ENCODE measurements at places on chromosomes 5 and 9.
A peak's percentile ranks its signal among the peaks of the same experiment; 100 is the strongest.

DNA sequence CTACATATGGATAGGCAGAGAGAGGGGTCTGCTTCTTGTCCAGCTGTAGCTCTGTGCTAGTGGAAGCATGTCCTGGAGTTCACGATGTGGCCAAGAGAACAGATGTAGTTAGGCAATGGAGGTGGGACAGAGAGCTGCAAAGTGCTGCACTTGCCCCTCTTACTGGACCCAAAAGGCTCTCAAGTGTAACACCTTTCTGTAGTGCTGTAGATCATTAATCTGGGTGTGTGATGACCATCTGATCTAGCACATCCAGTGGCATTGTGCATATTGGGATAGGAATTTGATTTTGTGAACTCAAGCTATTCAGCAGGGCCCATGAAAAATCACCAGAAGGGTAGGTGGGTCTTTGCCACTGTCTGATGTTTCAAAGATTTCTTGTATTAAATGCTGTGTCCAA, 151.4 kb downstream of the KDM4C start:
- no peak for DNase-seq

DNA sequence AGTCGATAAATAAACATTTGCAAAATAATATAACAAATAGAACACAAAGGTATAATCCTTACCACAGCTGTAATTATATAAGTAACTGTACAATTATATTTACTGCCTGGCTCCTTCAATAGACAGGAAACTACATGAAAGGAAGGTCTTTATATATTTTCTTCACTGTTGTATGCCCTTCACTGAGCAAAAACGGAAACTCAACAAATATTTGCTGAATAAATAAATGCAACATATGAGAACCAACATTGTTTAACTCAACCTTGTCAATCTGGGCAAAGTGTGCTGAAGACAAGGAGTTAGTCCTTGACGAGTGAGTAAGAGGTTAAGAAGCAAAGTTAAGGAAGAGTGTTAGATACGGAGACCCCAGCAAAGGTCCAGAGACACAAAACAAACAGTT, 22.6 kb downstream of the PSMD5 start:
- DNase-seq = no peak

GRCh38 chr9:36093384-36093783, 43.1 kb upstream of the GLIPR2 start:
- no peak for DNase-seq

DNA sequence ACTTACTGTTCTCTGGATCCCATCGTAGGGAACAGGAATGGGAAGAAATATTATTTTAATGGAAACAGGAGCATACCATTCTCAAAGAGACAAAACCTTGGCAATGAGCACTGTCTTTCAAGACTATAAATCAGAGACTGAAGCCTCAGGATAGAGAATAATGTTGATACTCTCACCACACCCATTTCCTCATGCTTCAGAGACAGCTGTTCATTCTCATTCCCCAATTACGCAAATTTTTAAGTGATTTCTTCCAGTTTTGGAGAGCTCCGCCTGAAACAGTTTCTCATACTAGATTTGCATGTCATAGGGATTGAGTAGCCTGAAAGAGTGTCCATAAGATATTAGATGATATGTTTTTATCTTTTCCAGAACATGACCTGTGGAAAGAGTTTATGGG, 290.5 kb upstream of the RASA1 start:
- DNase-seq = no peak

GRCh38 chr5:161630948-161631347, 54.6 kb upstream of the GABRA6 start:
- no peak for DNase-seq

GRCh38 chr5:58944221-58944620, 361.3 kb downstream of the RAB3C start:
- DNase-seq = no peak

GRCh38 chr9:21983561-21983935, 10.6 kb downstream of the CDKN2A start:
- DNase-seq = no peak

GRCh38 chr5:74124826-74125225, 498.8 kb downstream of the ARHGEF28 start:
- peak; percentile 16 for DNase-seq

GRCh38 chr5:60262576-60263295, 369.2 kb upstream of the PDE4D start:
- no peak for DNase-seq

GRCh38 chr5:128645581-128645980, 107.5 kb upstream of the FBN2 start:
- no peak for DNase-seq

DNA sequence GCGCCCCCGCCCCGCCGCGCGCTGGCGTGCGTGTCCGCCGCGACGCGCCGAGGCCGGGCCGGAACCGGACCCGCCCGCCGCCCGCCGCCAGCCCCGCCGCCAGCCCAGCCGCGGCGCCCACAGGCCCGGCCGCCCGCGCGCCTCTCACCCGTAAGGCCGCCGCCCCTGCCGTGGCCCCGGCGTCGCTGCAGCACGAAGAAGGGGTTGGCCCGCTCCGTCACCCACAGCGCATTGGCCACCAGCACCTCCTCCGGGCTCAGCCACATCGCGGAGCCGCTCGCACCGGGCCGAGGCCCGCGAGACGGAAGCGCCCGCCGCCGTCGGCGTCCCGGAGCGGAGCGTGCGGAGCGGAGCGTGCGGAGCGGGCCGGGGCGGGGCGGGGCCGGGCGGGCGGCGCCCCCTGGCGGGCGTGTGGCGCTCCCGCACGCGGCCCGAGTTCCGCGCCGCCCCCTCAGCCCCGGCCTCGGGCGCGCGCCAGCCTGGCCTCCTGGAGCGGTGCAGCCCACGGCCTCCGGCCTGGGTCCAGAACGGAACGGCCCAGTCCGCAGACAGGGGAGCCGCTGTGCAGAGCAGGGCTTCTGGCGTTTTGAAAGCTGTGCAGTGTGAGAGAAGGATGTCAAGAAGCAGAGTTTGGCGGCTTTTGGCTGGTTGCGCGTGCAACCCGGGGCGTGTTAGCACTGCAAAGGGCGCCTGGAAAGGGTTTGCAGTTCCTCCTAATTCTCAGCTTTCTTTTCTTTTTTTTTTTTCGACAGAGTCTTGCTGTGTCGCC, at the start of gene TBC1D9B:
Gene TBC1D9B, minus strand, starts transcription at position 342 of the 769 bp plus-strand sequence. Its CDS starts 76 bp downstream, at position 266.
- peak; percentile 30 for DNase-seq

- no peak for DNase-seq
These were observed 166.9 kb downstream of the TRIO start for GRCh38 chr5:14309878-14310531.

DNA sequence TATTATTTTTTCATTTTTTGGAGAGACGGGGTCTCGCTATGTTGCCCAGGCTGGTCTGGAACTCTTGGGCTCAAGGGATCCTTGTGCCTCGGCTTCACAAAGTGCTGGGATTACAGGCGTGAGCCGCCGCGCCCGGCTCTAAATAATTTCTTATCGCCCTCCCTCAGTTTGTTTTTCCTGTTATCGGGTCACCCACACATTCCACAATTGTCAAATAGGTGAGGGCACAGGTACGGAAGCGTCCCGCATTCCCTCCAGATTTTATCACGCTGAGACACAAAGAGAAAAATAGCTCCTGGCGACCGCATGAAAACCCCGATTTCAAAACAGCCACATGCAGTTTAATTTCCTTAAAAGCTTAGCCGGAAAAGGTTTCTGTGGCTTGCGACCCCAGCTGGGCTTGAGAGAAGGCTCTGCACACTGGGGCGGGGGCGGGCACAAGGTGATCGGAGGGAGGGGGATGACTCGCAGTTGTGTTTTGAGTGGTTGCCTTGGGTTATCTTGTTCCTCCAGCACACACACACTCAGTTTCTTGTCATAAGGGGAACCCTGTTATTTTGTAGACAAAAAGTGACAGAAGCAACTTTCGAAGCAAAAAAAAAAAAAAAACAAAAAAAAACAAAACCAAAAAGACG, 717 bp upstream of the IQGAP2 start:
- no peak for DNase-seq

DNA sequence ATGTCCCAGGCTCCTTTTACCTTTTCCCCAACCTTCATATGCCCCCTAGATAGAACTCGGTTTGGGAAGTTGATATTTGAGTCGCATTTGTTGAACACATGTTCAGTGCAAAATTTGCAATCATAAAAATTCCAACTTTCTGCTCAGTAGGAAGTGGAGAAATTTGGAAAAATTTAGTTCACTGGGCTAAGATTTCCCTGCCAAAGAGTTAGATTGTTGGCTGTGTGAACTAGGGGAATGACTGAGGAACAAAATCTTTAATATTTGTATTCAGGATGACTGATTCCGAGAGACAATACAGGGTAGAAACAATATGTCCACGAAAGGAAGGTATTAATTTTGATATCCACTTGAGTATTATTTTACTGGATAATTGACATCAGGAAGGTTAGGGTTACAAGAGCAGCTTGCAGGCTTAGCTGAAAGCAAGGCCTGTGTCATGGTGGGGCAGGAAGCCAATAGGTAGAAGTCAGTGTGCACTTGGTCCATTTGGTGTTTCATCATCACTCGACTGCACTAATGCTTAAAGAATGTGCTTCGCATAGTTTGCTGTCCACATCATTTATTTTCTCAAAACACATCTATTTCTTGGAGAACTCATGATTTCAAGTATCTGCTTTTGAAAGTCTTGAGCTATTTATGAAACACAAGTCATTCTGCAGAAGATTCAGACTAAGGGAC, 59.4 kb upstream of the GNA14 start:
- DNase-seq = no peak

DNA sequence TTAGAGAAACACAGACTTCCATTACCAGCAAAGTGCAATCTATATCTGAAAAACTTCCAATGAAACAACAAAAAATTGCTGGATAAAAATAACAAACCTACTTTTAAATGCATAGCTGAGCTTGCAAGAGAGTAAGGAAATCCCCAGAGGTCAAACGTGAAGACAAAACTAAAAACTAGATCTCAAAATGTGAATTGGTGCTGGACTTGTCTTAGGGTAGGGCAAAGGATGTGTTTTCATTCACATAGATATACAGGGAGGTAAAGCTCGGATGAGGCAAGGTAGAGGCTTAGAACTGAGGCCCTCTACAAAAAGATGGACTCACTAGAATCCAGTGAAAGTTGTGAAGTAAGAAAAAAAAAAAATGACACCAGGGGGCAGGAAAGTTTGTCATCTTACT, 13.6 kb upstream of the RASA1 start:
- DNase-seq = no peak

- DNase-seq = no peak
These were observed 71.4 kb downstream of the DCP2 start for GRCh38 chr5:113047733-113048652.

DNA sequence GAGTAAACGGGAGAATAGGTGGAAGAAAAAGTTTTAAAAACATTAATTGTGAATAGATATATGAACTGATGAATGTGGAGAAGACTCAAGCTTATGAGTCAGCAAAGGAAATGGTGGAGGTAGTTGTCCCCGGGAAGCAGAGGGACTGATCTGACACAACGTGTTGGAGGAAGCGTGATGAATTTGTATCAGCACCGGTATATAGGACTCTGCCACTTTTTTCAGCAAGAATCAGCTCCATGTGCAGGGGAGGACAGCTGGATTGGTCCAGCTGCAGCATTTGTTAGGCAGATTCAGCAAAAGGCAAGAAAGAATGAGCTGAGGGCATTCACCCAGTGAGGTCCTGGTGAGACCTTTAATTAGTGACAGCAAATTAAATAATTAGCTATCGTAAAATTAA, 276.0 kb downstream of the TENT4A start:
- no peak for DNase-seq

Measured in NCI-H510A treated with DMSO at 0.1 percent for 48 hours (cell line).